Stimulated activated CD4-positive, alpha-beta T cell treated with anti-CD3 and anti-CD28 coated beads, Interleukin-12 subunit alpha, Interleukin-12 subunit beta, amount 100 ng/mL, for 24 hours (primary cell): ENCODE measurements at places on chromosomes 12 and 14.

DNA sequence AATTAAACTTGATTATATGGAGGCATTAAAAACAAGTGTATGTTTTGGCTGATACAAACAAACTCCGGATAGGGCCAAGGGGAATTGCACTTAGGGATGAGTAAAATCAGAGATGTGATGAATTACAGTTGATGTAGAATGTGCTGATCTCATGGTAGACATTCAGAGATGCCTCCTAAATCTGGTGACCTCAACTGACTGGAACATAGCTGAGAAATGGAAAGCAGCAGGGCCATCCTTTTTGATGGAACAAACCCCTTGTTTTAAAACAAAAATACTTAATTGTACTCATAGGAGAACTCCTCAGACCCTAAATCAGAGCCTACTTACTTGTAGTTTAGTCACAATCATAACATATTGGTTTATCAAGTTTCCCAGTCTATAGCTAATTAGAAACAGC, 122.8 kb downstream of the C12orf75 start:
- DNase-seq = no peak

GRCh38 chr12:2877953-2878732, 1.1 kb downstream of the RHNO1 start:
- no peak for DNase-seq

GRCh38 chr12:123715195-123715594, 3.0 kb downstream of the ATP6V0A2 start:
- DNase-seq = no peak

- DNase-seq = no peak
Measured at GRCh38 chr12:132170637-132171292, 26.5 kb downstream of the NOC4L start.

DNA sequence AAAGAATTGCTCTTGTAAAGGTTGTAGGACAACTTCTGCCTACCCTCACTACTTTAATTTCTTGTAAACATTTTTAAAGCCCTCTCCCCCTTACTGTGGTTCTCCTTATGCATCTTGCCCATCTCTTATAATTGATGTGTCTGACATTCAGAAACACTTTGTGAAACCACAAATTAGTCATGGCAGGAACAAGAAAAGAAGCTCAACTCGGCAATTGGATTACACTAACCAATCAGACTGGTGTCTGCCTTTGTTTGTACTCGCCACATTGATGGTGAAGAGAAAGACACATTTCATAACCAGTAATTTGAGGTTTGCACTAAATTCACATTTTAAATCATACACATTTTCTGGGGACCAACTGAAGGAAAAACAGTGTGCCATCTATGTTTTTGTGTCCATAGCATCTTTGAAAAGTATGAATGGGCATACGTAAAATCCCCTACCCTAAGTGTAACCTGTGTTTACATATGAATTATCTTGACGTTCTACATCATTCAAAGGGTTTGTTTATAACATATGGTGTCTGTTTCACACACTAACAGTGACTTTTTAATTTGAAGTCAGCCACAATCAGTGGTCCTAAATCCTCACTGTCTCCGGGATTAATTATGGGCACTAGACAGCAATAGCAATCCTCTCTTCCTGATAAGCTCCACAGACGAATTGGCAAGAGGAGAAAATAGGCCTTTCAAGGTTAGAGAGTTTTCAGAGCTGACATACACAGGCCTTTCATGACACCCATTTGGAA, 49.9 kb downstream of the OTX2 start:
- no peak for DNase-seq

GRCh38 chr12:116136340-116136739, 141.2 kb downstream of the MED13L start:
- DNase-seq = no peak

DNA sequence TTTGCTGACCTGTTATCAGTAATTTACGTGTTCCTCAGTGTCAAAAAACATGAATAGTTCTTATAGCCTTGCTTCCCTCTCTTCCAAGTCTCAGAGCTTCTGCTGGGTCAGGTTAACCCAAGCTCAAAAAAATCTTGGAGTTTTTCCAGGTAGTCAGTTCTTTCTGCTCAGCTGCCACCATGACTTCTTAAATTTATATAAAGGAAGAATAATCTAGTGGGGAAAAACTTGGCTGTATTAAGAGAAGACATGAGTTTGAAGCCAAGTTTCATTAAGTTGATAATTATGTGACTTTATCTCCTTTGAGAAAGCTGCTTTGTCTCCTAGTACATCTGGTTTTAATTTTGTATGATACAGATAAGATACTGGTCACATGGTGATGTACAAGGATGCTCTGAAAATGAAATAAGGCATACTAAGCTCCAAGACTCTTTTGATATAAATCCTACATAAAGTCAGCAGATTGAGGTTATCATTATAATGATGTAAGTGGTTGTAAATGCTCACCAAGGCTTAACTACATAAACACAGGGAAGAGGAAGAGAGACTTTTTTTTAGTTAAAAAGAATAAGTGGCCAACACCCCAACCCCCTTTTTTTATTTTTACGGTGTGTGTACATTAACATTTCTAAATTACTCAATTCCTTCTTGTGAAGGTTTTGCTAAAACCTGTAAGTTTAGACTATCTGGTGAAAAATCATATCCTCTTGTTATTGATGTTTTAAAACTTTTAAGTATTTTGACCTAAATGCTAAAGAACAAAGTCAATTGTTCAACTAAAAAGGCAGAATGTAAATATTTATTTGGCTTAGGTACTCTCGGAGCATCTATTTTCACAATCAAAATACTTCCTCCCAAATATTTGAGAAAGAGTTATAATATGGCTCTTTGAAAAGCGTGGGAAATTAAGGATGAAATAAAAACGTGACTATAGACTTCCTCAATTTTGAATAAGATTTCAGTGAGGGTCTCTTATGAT, 84.1 kb upstream of the SLC38A2 start:
- DNase-seq = no peak

DNA sequence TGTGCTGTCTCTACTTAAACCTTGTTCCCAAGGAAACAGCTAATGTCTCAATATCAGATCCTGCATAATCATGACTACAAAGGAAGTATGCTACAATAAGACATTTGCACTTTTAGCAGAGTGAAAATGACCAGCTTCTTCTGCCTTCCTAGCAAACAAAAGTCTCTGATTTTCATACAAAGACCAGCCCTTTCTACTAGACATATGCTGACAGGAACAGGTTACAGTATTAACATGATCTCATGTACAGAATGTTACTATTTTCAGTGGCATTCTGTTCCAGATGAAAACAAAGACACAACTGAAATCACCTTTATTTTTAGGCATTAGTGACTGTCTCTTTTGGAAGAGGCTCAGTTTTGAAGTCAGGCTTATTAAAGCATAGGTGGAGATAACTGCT, 228.6 kb downstream of the MED13L start:
- DNase-seq = no peak

GRCh38 chr12:52878507-52879393, 26.1 kb downstream of the KRT8 start:
- no peak for DNase-seq

DNA sequence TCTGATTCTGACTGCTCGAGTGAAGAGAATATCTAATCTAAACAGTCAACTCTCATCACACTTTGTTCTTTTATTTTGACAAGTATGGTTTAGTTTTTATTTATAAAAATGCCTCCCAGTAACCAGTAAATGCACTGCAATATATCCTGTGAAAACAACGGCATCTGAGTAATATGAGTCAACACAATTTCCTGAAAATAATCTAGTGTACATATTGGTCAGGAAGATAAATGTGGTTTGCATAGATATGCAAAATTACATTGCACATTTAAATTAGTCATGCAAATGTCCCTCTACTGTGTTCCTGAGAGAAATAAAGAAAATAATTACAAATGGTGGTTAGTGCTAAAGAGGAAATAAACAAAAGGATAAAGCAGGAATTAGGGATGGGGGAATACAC, 1190.7 kb upstream of the SEL1L start:
- DNase-seq = no peak

- no peak for DNase-seq
Measured at GRCh38 chr12:110647631-110648040, 33.7 kb downstream of the TCTN1 start.

DNA sequence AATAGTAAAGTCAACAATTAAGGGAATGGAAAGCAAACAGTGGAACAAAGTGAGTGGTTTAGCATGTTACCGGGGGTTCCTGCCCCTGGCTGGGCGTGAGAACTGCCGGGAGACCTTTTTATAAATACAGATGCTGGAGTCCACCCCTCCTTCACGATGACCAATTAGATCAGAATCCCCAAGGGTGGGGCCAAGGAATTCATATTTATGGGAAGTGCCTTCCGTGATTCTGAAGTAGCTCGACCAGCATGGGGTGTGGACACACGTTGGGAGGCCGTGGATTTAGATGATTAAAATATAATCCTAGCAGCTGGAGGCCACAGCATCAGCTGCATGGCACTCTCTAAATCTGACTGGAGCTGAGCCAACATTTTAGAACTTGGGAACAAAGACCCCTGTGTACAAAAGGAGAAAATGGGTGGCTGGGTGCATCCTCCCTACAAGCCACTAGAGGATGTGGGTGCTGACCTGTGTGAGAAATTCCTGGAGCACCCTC, 87.9 kb downstream of the SRRM4 start:
- no peak for DNase-seq

DNA sequence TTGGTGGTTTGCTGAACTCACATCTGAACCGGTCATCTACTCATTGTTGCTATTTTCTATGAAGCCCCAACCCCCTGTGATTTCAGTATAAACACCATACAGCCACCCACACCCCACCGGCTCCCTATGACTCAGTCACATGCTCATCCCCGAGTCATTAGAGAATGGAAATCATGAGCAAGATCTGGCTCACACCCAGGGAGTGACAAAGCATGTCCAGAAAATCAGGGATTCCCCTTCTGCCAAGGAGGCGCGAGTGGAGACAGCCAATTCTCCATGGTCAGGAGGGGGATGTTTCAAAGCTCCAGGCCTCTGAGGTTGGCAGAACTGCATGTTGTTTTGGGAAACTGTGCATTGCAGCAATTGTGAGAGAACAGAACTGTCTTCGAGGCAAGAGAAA, 657.5 kb upstream of the TBX3 start:
- no peak for DNase-seq

DNA sequence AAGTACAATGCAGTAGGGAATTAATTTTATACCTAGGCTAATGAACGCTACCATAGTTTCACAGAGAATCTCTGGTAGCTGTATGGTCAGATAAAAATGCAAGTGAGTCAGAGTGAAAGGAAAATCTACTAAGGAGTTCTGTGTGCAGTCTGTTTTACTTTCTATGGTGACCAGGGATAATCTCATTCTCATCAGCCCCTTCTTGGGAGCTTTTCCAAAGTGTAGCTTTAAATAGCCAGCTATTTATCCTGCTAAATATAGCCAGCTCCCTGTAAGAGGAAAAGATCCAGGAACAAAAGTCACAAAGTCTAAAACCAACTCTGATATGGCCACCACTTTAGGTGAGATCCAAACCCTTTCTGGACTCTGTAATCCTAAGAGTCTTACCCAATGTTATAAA, 75.5 kb downstream of the TMEM116 start:
- DNase-seq = no peak

GRCh38 chr12:121934309-121934664, 15.9 kb downstream of the CFAP251 start:
- DNase-seq = no peak

GRCh38 chr12:125148316-125148715, 83.1 kb downstream of the AACS start:
- DNase-seq = no peak

DNA sequence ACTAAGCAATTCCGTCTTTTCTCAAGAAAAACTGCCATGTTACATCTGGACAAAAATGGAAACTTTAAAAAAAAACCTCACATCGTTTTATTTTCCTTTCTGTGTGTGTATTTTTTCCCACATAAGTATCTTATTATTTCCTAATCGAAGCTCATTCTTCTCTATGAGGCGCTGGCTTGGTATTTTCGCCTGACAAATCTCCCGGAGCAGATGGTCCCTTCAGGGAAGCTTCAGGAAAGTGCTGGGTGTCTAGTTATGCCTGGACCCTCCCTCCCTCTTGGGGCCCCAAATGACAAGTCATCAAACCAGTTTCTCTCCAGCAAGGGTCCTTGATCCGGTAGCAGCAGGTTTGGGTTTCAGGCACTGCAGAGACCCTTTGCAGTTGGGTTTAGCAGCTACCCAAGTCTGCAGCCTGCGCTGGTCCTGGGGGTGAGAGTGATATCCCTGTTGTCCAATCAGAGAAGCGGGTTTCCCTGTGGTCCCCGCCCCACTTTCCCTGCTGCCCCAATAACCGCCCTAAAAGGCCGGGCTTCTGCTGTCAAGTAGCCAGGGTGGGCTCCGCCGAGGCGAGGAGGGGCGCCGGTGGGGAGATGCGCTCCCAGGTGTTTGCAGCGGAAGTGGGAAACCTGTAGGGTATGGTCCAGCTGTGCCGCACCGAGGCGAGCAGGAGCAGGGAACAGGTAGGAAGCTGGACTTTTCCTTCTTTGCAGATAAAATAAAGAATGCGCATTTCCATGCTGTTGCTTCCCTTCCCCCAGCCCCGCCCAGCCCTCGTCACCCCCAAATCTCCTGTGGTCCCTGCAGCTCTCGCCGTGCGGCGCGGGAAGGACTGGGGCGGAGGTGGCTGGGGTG, at the start of gene CNTN1:
CNTN1 (plus strand) TSS at position 527 of the 852 bp plus-strand sequence.
- no peak for DNase-seq

GRCh38 chr12:93979189-93979588, 169.2 kb upstream of the PLXNC1 start:
- DNase-seq = no peak

GRCh38 chr14:84065811-84066210, 1464.1 kb upstream of the FLRT2 start:
- DNase-seq = no peak

- DNase-seq = no peak
Measured at GRCh38 chr12:24111616-24112015, 162.1 kb upstream of the SOX5 start.

GRCh38 chr12:43238281-43238680, 313.7 kb downstream of the ADAMTS20 start:
- DNase-seq = no peak

- DNase-seq = no peak
Measured at GRCh38 chr14:98280436-98280835, 991.6 kb downstream of the BCL11B start.

DNA sequence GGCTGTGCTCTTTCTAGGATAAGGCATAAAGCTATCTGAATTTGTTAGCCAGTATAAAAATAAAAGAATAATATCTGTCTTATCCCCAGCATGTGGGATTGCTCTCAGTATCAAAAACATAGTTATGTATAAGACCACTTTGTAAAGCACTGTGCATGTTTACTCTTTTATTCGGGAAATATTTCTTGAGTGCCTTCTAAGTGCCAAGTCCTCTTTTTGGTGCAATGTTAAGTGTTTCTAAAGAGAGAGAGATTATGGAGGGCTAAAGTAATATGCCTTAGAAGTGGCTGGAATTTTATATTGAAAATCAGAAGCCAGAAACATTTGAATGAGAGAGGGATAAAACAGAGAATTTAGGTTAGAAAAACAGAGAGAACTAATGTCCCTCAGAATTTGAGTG, 212.0 kb downstream of the ALG10B start:
- DNase-seq = no peak

DNA sequence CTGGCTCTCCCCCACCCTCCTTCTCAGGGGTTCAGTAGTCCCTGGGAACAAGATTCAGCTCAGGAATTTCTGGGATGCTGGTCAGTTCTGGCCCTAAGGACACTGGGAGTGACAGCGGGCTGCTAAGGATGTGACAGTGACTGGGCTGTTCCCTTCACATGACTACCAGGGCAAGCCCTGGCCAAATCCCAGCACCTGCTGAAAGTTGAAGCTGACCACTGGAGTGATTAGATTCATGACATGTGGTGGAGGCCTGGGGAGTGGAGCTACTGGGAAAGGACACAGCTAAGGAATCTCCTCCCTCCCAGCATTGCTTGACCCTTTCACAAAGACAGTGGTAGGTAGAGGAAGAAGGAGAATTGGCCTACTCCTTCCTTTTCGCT, 204.9 kb downstream of the DAD1 start:
- no peak for DNase-seq
